ENCODE measurements at places on chromosomes 13 and 19.

GRCh38 chr13:40445557-40445990 is 220.9 kb downstream of the FOXO1 start:
- DNase-seq, result no peak

DNA sequence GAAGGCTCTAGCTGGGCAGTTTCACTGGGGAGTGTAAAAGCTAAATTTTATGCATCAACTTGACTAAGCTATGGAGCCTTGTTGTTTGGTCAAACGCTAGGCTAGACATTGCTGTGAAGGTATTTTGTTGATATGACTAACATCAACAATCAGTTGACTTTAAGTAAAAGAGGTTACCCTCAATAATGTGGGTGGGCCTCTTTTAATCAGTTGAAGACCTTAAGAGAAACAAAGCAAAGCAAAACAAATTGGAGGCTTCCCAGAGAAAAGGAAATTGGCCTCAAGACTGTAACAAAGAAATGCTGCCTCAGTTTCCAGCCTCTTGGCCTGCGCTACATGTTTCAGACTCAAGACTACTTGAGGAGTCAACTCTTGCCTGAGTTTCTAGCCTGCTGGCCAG is 50.0 kb upstream of the TSC22D1 start:
- no peak for DNase-seq

DNA sequence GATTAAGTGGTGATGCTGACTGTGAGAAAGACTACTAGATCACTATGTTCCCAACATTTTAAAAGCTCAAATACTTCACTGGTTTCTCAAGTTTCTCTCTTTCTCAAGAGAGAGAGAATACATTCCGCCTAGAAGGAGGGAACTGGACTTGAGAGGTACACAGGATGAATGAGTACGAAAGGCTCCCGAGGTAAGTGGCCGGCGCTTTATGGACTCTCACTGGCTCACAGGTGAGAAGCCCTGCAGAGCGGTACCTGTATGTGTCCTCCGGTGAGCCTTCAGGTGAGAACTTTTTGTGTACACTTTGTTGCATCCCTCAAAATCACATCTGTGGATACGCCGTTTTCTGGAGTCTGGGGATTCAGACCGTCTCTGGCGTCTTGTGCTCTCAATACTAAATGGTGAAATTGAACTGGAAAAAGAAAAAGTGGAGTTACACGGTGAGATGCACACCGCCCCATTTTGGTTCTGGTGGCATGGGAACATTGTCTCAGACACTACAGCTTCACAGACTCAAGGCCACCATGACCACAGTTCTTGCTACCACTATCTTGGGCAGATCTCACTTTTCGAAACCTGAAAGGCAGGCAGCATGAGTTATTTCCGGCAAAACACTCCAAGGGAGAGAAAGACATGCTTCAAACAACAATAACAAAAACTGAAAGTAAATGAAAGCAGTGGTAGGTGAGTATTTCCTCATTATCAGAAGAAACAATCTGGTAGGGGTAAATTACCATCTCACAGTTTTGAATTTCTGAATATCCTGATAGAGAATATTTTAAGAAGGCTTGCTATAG is 418.9 kb downstream of the KLF12 start:
- no peak for DNase-seq

DNA sequence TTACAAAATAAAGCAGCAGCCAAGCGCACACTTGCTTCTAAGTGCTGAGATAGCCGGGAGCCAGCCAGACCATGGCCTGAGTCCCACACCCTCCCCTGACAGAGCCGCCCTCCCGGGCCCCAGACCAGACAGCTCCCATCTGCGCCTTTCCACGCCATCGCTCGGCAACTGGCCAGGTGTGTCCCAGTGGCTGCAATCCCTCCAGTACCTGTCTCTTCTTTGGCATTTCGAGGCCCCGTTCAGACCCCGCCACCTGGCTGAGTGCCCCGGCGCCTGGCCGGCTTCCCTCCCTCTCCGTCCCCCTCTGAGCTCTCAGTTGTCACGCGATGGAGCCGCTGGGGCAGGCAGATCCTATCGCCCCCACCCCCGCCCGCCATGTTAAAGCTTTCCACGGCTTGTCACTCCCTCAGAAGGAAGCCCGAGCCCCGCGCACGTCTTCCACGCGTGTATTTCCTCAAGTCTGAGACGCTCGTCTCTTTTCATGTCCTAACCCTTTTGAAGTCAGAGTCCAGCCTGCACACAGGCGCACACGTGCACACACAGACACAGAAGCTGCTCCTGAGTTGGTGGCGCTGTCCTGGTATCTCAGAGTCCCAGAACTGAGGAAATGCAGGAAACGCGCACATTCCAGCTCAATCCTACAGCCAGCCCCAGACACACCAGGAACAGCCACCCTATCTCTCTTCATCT is 7.9 kb downstream of the MLLT1 start:
- peak; percentile 83 for DNase-seq

- DNase-seq, result no peak
Observed at GRCh38 chr19:29012457-29012856, 200.5 kb downstream of the UQCRFS1 start.

- no peak for DNase-seq
Observed at GRCh38 chr19:40023969-40024368, 27.1 kb downstream of the ZNF546 start.

GRCh38 chr13:27375686-27376326 is 48.6 kb upstream of the GTF3A start:
- no peak for DNase-seq

- DNase-seq, result no peak
Observed at GRCh38 chr19:6811378-6811777, 38.9 kb downstream of the VAV1 start.

DNA sequence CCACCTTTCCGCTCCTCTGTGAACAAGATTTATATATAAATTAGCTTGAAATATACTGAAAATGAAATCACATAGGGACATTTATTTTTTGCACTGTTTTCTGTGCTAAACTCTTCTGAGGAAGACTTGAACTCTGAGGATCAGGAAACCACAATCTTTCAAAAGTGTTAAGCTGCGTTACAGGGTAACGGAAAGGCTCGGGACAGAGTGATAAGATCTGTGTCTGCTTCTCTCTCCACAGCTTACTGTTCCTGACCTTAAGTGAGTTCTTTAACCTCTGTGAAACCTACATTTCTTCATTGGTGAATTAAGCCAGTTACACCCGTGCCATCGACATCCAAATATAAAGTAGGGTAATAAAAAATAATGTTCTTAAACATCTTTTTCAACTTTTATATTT is 38.9 kb downstream of the DACH1 start:
- DNase-seq, result no peak

DNA sequence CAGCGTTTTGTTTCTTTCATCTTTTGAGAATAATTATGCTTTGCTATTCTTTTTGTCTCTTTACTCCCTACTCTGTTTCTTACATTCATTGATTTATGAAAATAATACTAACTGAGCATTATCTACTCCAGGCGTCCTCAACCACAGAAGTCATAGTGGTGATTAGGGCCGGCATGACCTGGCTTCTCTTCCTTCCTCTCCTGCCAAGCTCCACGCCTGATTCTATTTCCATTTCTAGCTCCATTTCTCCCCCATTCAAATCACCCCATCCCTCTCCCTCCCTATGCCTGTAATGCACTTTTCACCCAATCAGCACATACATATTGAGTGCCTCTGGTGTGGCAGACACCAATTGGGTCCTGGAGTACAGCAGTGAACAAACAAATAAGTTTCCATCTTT is 183.2 kb upstream of the GPR12 start:
- no peak for DNase-seq

- DNase-seq, result no peak
Observed at GRCh38 chr13:51938454-51938853, 72.8 kb downstream of the ATP7B start.

DNA sequence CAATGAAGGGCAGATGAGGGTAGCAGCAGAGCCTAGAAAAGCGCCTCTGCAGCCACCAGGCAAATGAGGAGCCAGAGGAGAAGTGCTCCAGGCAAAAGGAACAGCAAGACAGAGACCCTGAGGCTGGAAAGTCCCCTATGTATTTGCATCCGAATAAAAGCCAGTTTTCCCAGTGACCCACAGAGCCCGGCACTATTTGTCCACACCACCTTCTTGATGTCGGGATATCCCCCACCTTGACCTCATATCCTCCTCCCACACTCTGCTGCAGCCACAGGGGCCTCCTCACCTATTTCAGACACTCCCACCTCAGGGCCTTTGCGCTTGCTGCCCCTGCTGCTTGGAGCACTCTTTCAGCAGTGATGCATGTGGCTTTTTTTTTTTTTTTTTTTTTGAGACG is 6.6 kb downstream of the ATG4D start:
- no peak for DNase-seq

- DNase-seq, result no peak
Observed at GRCh38 chr19:46791944-46792343, 3.5 kb upstream of the SLC1A5 start.

DNA sequence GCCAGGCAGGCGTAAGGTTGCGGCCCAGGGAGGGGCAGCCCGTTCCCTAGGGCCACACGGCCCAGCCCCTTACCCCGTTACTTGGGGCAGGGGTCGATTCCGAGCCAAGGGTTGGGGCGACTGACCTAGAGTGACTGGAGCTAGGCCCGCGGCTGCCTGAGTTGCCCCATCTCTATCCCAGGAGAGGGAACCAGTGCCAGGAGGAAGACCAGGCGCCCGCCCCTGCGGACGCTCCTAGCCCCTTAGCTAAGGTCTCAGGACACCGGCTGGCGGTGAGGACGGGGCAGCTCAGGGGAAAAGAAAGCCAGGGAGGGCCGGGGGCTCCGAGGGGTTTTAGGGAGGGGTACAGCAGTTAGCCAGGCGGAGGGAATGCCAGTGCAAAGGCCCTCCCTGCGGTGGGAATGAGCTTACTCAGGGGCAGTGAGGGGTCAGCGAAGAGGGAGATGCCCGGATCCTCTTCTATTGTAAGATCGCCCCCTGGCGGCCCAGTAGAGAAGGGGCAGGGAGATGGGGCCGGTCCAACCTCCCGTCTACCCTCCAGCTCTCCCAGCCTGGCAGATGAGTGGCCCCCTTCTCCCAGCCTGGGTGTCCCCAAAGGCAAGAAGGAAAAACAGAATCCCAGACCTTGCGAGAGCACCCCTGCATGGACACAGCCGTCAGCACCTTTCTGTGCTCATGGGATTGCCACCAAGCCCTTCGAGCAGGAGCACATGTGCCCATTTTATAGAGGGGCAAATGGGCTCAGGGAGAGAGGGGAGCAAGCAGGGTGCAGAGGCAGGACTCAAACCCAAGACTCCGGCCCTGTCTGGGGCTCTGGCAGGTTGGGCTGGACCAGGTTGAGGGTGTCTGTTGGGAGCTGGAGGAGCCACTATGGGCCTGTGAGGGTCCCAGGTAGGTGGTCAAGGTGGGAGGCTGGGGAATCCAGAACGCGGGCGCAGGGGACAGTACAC is 16.3 kb downstream of the CILP2 start:
- no peak for DNase-seq

- no peak for DNase-seq
Observed at GRCh38 chr13:114068656-114069318, 63.6 kb downstream of the RASA3 start.

GRCh38 chr19:29364224-29364726 is 151.3 kb upstream of the UQCRFS1 start:
- DNase-seq, result no peak

DNA sequence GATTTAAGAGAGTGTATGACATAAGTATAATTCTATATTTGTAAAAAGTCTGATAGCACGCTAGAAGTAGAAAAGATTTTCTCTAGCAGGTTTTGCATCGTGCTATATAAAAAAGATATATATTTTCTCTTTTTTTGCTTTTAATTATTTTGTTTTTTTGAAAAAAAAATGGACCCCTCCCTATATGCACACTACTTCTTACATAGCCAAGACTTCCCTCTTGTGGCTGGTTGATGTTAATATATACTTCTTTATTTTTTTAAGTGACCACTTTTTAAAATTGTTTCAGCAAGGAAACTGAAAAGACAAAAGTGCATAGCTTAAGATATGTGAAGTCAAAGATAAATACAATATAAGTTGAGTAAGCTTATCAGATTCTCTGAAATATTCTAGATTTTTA is 1202.8 kb downstream of the DIAPH3 start:
- DNase-seq, result no peak

DNA sequence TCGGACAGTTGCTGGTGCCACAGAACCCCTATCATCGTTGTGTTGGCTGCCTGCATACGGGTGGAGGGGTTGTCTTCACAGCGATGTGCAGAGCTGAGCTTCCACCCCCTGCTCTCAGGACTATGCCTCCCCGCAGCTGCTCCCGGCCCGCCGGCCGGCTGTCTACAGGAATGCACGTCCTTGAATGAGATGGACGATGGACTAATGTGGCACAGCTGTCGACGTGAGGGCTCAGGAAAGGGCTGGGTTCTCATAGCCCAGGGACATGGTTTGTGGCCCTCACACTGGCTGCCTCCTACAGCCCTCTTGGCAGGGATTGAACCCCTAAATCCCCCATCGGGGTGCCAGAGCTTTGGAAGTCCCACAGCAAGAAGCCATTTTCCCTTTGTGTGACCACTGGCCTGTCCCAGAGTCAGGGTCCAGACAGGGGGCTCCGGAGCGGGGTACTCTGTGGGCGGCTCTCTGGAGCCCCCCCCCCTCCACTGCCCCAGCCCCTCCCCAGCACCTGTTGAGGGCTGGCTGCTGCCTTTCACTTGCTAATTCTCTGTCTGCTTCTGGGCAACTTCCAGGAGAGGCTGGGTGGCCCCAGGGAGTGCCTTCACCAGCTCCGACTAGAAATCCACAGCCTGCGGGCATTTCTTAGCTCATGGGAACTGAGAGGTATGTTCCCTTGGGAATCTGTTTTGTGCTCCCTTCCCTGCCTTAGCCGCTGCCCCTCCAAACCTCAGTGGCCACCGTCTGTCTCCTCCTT is 40.2 kb downstream of the TSSK6 start:
- no peak for DNase-seq

DNA sequence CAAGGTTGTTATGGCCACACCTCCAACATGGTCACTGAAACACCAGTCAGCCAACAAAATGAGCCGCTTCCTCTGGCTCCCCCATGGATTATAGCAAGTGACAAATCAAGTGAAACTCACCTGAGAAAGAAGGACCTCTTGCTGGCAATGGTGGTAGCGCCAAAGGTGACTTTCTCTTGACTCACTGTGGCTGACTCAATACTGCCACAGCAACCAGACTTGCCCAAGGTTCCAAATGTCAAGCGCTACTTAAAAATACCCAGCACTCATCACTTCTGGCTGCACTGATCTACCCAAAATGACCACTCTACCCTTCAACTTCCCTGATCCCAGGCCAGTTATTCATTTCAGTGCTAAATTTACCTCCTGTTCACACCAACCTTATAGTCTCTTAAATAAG is 495.5 kb downstream of the FOXO1 start:
- no peak for DNase-seq

DNA sequence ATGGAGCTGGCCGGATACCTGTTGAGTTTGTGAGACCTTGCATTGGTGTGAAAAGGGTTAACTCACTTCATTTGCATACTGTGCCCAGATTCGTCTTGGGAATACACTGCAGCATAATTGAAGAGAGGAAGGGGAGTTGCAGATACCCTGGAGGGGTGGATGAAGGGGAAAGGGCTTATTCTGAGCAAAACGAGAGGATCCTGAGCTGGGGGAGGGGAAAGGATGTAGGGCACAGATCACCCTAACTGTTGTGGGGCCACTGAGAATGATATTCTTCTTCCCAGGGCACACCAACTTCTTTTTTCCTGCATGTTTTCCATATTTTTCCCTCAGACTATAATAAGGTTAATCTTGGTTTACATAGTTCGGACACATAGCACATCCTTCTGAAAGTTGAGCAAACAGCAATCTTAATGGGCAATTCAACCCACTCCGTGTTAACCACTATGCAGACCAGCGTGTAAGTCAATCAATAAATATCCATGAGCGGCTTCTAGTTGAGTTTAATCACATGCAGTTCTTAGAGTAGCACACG is 11.7 kb upstream of the PTPRS start:
- no peak for DNase-seq

- DNase-seq, result peak; percentile 27
Observed at GRCh38 chr13:41312176-41312500, 1.1 kb downstream of the NAA16 start.
